ENCODE measurements at places on chromosomes 5 and 9.

DNA sequence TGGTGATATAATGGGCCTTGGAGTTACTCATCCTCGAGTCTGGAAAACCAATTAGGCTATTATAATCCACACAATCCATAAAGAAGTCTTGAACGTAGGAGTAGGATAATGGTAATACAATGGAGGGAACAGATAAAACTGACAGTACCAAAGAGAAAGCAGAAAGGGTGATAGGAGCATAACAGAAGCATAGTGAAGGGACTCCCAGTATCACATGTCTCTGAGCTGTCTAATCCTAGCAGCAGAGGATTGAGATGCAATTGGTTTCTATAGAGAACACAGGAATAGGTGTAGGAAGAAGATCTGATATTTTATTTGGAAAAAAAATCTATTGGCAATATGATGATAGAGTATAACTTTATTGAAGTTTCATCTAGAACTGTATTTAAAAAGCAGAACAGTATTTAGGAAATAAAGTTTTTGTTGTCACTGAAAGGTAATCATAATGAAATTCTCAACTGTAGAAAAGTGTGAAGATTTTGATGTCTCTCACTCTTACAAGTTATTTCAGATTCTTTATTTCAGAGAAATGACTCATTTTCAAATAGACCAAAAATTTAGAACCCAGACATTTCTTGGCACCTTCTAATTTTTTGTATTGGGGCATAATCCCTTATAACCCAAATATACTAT, 25.4 kb downstream of the SRFBP1 start:
- no peak for DNase-seq

DNA sequence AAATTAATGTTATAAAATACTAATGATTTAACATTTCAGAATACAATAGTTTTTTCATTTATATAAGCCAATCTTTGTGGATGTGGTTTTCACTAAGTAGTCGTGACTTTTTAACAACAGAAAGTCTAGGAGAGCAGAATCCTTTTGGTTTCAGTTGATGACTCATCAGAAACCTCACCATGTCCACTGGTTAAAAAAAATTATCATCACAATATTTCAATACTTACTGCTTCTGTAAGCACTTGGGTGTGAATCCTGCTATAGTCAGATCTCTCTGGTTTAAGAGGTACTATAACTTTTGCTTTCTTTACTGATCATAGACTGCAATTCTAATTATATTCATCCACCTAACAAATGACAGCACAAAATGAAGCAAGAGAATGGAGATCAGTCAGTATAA, 77.2 kb downstream of the MRPS30 start:
- no peak for DNase-seq

GRCh38 chr9:38707885-38708637, 11.9 kb downstream of the FAM240B start:
- DNase-seq, result no peak

- DNase-seq, result no peak
These were observed 90.0 kb upstream of the POU5F2 start for GRCh38 chr5:93831449-93831848.

GRCh38 chr5:95081500-95081960, 203.4 kb downstream of the MCTP1 start:
- no peak for DNase-seq

DNA sequence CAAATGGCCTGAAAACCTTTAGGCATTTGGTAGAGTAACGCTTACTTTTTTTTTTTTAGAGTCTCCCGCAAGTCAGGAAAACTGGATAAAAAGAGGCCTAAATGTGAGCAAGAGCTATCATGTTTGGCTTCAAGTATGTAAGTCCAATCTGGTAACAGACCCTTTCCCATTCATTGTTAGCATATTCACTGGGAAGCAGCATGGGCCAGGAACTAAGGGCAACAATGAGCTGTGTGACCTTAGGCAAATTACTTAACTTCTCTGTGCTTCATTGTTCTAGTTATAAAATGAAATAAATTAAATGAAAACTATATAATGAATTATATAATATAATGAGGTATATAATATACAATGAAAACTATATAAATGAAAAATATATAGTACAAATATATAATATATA, 114.3 kb upstream of the PCA3 start:
- no peak for DNase-seq

DNA sequence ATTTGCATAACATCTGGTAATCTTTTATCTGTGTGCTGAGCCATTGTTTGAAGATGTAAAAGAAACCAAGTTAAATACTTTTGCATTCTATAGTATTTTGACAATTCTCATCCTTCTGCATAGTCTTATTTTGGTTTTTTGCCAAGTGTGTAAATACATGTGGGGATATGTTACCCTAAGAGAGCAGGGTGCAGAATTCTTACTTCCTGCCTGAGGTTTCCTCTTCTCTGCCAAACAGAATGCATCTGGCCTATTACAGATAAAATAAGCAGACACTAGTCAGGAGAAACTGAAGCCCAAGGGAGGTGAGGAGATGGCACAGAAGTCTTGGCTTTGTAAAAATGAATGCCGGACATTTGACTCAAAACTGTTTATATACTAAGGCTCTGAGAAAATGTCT, 462.1 kb downstream of the TMEM38B start:
- no peak for DNase-seq

- no peak for DNase-seq
These were observed 62.9 kb upstream of the TNFAIP8 start for GRCh38 chr5:119292701-119293515.

DNA sequence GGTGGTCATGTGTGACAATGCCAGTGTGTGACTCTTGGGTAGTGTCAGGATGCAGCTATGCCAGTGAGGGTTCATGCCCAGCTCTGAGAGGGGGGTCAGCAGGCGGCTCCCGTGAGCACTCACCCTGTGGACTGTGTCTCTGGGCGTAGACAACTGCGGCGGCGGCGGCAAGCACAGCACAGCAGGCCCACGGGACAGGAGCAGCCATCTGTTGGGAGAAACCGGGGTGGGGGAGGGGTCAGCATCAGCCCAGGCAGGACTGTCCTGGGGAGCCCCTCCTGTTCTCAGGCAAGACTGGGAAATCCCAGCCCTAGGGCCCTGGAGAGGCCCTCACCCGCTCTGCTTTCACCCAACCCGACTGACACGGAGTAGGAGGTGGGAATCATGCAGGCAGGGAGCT, 20.8 kb downstream of the CNTFR start:
- no peak for DNase-seq

Measured in stimulated activated naive CD4-positive, alpha-beta T cell treated with Interleukin-2 at 50 U/mL for 16 hours (primary cell).